ENCODE measurements at places on chromosomes 7 and 10. TPM values are rescaled to one million over a fixed set of nuclear protein-coding genes. Genes with fewer than 3 reads are reported as not detected.

Gene CCDC126
- polyA plus RNA-seq: 17.4 TPM

Gene CHST15
- polyA plus RNA-seq: 82.1 TPM

Gene TRAPPC14
- polyA plus RNA-seq: 1.6 TPM

Gene PON1
- not detected for polyA plus RNA-seq

DNA sequence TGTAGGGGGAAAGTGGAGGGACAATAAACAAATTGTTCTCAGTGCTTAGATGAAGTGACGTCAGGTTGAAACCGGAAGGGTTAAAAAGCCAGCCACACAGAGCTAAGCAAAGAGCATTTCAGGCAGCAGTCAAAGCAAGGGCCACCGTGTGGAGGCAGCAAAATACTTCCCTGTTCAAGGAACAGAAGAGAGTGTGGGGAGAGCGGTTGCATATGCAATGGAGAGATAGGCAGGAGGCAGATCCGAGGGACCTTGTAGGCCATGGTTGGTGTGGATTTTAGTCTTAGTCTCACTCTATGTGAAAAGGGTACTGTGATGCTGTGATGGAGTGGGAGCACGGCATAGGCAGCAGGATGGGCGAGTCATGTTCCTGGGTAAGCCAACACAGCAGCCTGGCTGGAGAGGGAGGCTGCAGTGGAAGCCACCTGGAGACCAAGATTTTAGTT lies 3.8 kb upstream of the STN1 start:
- peak; percentile 58 for DNase-seq

Gene SLC16A12
- not detected for polyA plus RNA-seq

Gene PMS2
- 3.8 TPM for polyA plus RNA-seq

Gene INSYN2A
- not detected for polyA plus RNA-seq

Gene RPEL1
- not detected for polyA plus RNA-seq

GRCh38 chr7:45420843-45421495 lies 153.2 kb upstream of the ADCY1 start:
- no peak for DNase-seq
